ENCODE measurements at places on chromosomes 5 and 9.

GRCh38 chr5:35227720-35228119 is 2.6 kb downstream of the PRLR start:
- no peak overlapping the region for H3K27ac ChIP-seq
- H3K4me1 ChIP-seq: peaks cover 7% of the 10 kb centered on the region
- H3K36me3 ChIP-seq: no peaks in the 10 kb centered on the region
- peaks cover 71% of the 10 kb centered on the region for H3K27me3 ChIP-seq
- no peak for DNase-seq

DNA sequence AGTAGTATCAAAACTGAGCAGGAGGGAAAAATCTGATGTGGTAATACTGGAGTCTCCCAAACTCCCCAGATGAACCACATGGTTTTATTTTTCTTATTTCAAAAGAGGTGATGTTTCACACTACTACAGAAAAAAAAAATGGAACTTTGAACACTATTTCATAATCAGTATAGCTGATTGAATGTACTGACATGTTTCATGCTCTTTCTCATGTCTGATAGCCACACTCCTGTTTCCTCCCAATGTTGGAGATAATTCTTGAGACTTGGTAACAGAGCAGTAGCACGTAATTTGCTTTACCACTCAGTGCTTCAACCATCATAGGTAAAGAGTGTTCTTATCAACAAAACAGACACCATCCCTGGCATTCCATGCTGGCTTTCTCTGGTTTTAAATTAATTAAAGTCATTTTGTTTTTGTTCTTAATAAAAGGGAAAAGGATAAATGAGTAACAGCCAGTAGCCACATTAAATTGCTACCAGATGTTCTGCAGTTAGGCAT is 85.2 kb downstream of the MUSK start:
- no peak overlapping the region for H3K27ac ChIP-seq
- H3K36me3 ChIP-seq: no peaks in the 10 kb centered on the region
- no peak overlapping the region for H3K4me3 ChIP-seq
- H3K27me3 ChIP-seq: no peaks in the 10 kb centered on the region

DNA sequence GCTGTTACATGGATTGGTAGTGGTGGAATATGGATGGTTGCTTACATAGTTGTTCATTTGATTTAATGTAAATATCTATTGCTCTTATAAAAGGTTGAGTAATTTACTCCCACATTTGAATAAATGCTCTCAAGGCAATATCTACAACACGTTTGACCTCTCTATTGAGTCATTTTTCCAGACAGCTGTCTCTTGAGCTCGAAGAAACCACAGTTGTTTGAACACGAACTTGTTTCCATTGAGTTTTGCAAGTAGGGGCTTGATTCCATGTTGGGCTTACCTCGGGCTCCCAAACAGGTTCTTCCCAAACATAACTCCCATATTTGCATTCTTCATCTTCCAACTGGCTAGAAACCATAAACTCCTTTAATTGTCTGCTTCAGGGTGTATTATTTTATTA is 115.0 kb upstream of the HMHB1 start:
- peaks cover 2% of the 10 kb centered on the region for H3K27me3 ChIP-seq
- no peaks in the 10 kb centered on the region for H3K36me3 ChIP-seq
- no peak for DNase-seq
- no peak overlapping the region for H3K4me3 ChIP-seq
- peaks cover 22% of the 10 kb centered on the region for H3K4me1 ChIP-seq

GRCh38 chr5:120354126-120354525 is 110.0 kb upstream of the PRR16 start:
- no peak overlapping the region for H3K4me3 ChIP-seq
- DNase-seq: no peak
- H3K4me1 ChIP-seq: no peaks in the 10 kb centered on the region
- no peaks in the 10 kb centered on the region for H3K27me3 ChIP-seq
- no peak overlapping the region for H3K27ac ChIP-seq

DNA sequence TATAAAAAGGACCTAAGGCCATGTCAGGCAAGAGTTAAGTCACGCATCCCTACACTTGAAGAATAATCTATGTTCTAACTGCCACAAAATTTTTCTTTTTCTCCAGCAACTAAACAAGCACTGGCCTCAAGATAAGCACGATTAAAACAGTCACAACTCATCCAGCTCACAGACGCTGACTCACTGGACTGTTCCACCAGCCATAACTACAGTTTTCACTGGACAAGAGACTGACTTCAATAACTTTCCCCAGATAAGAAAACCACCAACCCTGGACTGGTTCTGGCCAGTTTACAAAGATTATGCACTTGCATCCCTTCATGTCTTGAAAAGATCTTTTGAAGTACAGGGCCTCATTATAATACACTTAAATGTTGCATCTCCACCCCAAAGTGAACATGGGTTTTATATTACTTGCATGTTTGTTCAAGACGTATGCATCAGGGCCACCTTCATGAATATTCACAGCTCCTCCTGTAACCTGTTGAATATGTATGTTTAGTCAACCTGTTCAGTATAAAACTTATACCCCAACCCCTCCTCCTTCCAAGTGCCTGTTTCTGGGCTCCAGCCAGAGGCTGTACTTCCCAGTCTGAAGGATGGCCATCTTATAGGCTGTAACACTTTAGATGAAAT is 129.3 kb upstream of the EPB41L4A start:
- peaks cover 25% of the 10 kb centered on the region for H3K27me3 ChIP-seq
- no peak overlapping the region for H3K27ac ChIP-seq
- no peak for DNase-seq
- no peaks in the 10 kb centered on the region for H3K4me1 ChIP-seq
- H3K4me3 ChIP-seq: no peak overlapping the region
- no peaks in the 10 kb centered on the region for H3K36me3 ChIP-seq

DNA sequence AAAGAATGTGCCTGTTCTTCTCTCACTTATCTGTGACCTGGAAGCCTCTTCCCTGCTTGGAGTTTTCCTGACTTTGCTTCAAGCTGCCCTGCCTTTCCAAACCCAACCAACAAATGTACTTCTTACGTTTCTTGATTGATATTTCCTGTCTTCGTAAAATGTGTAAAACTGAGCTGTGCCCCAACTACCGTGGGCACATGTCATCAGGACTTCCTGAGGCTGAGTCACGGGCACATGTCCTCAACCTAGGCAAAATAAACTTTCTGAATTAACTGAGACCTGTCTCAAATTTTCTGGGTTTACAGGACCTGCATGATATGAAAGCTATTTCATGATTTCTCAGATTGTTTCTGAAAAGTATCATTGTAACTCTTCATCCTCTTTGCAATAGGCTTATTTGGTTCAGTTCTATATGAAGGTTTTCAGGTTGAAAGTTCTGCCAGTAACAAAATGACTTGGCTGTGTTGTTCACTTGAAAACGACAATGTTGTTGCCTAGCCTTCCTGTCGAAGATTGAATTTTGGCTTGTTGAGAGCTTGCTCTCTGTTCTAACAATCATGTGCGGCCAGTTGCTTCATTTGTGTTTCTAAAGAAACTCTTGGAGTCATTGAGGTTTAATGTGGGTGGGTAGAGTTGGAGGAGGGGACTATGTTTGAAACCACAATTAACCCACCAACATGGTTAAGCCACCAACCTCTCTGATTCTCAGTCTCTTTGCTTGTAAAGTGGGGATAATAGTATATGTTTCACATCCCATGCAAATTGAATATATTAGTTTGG is 145.6 kb downstream of the FBXL7 start:
- H3K36me3 ChIP-seq: no peaks in the 10 kb centered on the region
- no peaks in the 10 kb centered on the region for H3K4me1 ChIP-seq
- no peak overlapping the region for H3K27ac ChIP-seq
- DNase-seq: no peak
- H3K4me3 ChIP-seq: no peak overlapping the region

DNA sequence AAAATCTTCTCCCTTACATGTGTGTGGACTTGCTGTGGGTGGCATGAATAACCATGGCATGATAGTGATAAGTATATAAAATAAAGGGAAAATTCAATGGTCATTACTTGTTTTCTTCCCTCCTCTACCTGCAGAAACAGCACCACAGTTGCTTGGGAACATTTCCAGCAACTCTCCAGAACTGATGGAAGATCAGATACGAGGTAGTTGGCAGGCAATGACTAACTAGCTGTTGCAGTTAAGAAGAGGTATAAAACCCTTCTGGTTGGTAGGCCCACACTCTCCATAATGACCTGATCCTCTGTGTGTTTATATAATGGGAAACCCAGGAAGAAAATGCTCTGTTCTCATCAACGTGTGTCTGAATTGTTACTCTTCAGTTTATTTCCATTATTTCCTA is 185.9 kb downstream of the SYK start:
- H3K4me3 ChIP-seq: no peak overlapping the region
- peaks cover 8% of the 10 kb centered on the region for H3K27me3 ChIP-seq
- no peak overlapping the region for H3K27ac ChIP-seq
- H3K4me1 ChIP-seq: no peaks in the 10 kb centered on the region

- H3K4me3 ChIP-seq: no peak overlapping the region
- no peak overlapping the region for H3K27ac ChIP-seq
- no peak for DNase-seq
- no peaks in the 10 kb centered on the region for H3K4me1 ChIP-seq
- H3K27me3 ChIP-seq: no peaks in the 10 kb centered on the region
Measured at GRCh38 chr9:80866121-80866520, 823.2 kb downstream of the TLE1 start.

DNA sequence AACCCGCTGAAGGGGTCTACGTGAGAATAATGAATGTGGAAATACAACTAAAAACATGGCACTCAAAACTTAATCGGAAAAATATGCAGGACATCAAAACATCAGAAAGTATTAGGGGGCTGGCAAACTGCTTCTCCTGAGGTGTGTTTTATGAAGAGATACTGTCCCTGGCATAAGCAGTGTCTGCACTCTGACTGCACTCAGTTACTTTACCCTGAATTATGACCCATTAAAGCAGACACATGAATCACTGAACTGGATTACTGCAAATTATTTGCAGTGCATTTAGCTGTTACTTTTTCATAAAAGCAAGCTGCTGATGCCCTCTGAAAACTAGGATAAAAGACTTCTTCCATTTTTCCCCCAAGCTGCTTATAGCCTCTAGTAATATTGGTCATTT is 164.9 kb downstream of the AP3B1 start:
- no peaks in the 10 kb centered on the region for H3K27me3 ChIP-seq
- H3K36me3 ChIP-seq: peaks cover 21% of the 10 kb centered on the region
- no peak for DNase-seq
- no peak overlapping the region for H3K27ac ChIP-seq
